Activated T-helper 2 cell treated with anti-CD3 and anti-CD28 coated beads, Interferon-gamma antibody, Interleukin-2, Interleukin-4, amounts not matched to agents 10 μg/mL and 5 μg/mL and 100 μg/mL, durations not matched to agents 14 hours and 24 hours and 36 hours (primary cell): ENCODE measurements at places on chromosomes 2 and 18. TPM values are rescaled to one million over a fixed set of nuclear protein-coding genes. Genes with fewer than 3 reads are reported as not detected.

The RGPD8 gene
- total RNA-seq = 15.5 and 16.1 TPM in 2 replicates

DNA sequence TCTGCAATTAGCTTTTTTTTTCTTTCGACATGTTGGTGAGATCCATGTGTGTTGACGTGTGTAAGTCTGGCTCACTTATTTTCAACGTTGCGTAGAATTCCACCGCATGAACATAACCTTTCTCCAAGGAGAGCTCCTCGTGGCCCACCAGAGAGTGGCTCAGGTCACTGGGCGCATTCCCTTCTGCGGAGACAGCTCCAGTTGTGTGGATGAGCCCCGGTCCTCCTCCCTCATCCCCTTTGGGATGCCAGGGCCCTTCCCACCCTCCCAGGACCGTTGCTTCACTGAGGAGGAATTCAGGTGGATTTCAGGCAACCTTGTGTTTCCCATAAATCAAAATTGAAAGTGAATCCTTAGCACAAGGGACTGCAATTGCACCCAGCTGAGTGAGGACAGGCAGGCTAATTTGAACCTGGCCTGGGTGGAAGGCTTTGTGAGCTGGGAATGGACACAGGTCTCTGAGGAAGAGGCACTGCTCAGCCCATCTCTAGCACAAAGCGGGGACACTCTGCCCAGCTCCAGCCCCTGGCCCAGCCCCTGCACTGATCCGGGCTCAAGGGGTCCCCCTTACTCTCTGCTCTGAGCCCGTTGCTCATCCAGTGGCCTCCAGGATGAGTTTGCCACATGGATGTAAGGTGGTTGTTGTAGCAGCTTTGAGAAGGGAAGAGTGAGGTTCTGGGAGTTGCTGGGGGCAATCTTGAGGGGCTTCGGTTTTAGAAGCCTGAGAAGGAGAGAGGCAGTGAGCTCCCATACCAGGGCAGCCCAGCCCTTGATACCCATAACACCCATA lies 57.8 kb upstream of the HAAO start:
- DNase-seq = no peak

DNA sequence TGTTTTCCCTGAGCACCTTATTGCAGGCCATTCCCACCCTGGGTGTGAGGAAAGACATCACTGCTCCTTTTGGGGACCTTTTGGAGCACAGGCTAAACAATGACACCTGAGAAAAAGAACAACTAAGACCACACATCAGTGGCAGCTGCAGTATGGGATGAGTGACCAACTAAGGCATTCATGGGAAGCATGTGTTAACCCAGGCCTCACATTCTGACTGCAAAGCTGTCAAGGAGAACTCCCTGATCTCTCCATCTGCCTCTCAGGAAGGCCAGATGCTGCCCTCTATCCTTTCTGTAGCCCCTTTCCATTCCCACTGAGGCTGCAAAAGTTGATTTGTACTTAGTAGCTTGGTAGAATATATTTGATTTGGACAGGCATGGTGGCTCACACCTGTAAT lies 277.7 kb upstream of the FBXO11 start:
- DNase-seq = no peak

- DNase-seq = no peak
Observed at GRCh38 chr2:47373747-47374146, 29.2 kb upstream of the MSH2 start.

The GPR55 gene
- 0.57 and 0.78 TPM in 2 replicates for total RNA-seq

- DNase-seq = no peak
Observed at GRCh38 chr2:79564065-79564464, 51.2 kb downstream of the CTNNA2 start.

The CACNB4 gene
- total RNA-seq = 0.23 and 0.39 TPM in 2 replicates

- DNase-seq = no peak
Observed at GRCh38 chr2:85765081-85765731, 11.4 kb downstream of the ATOH8 start.

The ST8SIA3 gene
- total RNA-seq = not detected in 2 replicates

DNA sequence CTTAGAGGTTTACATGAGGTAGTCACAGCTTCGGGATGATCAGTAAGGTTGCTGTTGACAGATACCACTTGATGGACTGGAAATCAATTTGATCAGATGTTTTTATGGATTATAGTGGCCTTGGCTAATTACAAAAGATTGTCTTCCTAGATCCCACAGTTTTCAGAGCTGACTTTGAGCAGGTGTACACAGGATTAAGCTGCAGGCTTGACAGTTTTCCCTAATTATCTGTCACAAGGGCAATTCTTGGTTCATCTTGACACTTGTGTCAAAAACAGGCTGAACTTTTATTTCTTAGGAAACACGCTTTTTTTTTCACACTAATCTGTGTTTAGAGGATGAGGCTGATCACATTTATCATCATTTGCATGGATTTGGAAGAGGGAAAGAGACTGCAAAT lies 824.0 kb upstream of the PIK3C3 start:
- DNase-seq = no peak

DNA sequence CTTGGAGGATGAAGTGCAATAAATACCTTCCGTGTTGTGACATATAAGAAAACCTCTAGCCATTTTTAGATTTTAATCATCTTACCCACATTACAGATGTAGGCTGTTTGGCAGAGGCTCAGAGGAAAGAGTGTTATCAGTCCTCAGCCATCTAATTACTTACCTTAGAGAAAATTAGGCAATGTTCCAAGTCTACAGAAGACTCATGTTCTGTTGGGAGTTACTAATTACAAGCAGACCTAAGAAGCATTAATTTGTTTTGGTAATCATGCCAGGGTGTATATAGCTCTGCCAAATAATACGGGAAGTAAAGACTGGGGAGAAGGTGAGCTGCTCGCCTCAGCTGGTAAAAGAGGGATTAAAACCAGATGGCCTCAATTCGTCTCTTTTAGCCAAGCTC lies 125.8 kb upstream of the PGAP1 start:
- DNase-seq = no peak

GRCh38 chr2:23220513-23221094 lies 164.4 kb upstream of the KLHL29 start:
- no peak for DNase-seq

DNA sequence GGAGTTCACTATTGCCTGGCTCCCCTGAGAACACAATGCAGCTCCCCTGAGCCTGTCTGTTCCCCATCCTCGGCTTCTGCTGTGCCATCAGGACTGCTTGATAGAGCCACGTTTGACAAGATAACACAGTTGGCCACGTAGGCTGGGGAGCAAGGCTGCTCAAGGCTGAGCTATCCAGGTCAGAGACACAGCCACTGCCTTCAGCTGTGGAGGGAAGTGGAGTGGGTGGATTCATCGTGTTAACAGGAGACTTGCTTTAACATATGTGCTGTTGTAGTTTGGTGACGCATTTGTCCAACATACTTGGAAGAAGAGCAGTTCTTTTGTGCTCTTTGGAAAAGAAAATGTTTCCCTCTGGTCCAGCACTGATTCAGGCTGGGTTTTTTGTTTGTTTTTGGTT lies 68.8 kb downstream of the WDSUB1 start:
- no peak for DNase-seq

- no peak for DNase-seq
Observed at GRCh38 chr2:58398406-58398805, 157.3 kb upstream of the FANCL start.

GRCh38 chr2:25586726-25587144 lies 86.6 kb downstream of the DTNB start:
- DNase-seq = no peak

DNA sequence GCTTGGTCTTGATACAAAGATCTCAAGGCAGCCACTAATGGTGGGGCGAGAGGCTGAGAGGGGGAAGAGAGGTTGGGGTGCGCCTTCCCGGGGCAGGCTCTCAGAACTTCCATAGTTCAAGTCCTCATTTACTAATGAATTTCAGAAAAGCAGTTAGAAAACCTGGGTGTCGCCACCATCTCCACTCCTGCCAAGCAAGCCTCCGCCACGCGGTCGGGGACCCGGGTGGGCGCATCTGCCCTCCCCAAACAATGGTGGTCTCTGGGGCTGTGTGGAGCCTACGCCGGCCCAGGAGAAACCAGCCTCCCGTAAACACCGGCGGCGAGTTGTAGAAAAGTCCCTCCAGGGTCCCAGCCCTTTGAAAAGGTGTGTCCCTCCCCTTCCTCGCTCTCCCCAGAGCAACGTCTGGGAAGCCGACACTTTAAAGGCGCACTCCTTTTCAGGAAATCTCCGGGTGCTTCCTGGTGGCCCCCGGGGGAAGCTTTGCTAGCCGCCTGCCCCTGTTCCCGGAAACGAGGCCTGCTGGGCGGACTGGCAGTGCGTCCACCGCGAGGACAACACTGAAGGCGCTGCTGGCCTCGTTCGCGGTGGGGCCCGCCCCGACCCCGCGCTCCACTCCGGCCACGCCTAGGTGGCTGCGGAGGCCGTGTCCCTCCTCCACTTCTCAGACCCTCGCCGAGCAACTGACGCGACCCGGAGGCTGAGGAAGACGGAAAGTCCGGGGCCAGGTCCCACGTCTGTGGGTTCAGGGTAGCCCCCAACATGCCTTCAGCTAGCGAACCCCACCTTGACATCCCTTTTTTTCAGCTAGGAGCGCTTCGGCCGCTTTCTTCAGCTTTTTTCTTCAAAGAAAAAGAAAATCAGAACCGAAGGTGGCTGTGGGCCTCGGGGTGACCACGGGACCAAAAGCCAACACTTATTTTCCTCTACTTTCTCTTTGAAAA lies 16.8 kb downstream of the EVX2 start:
- DNase-seq = no peak

DNA sequence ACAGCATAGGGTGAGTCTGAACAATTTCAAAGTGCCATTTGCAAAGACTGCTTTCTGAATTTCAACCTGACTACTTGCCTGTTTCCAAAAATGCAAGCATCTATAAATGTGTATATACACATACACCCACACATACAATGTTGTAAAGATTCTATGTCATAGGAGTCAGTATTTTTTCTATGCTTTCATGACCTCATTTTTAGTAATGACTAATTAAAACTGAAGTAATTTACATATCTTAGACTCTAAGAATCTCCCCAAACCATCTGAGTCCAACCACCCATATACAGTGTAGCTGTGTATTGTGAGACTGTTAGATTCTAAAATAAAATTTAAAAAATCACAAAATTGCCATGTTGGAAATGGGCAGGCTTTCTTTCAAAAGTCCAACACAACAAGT lies 162.0 kb upstream of the STK17B start:
- DNase-seq = no peak

- DNase-seq = no peak
Observed at GRCh38 chr2:226002438-226002837, 602.9 kb downstream of the NYAP2 start.
